ENCODE measurements at places on chromosomes 13 and 19. TPM values are rescaled to one million over a fixed set of nuclear protein-coding genes. Genes with fewer than 3 reads are reported as not detected.

The LRFN3 gene
- 14.0 TPM for total RNA-seq

The SULT2B1 gene
- 1.1 TPM for total RNA-seq

DNA sequence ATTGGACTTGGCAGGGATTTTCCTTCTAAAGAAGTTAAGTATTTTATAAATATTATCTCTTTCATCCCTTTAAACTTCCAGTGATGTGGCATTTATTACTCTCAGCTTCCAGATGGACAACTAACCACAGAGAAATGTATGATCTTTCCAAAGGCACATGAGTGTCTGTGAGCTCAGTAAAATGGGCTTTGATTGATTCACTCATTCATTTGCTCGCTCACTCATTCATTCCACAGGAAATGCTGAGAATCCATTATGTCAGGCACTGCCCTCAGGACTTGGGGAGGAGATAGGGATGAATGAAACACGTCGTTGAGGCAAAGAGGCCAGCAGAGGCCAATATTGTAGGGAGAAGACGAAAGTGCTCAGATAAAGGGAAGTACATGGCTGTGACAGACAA lies 359.3 kb downstream of the EFNB2 start:
- DNase-seq, result no peak

DNA sequence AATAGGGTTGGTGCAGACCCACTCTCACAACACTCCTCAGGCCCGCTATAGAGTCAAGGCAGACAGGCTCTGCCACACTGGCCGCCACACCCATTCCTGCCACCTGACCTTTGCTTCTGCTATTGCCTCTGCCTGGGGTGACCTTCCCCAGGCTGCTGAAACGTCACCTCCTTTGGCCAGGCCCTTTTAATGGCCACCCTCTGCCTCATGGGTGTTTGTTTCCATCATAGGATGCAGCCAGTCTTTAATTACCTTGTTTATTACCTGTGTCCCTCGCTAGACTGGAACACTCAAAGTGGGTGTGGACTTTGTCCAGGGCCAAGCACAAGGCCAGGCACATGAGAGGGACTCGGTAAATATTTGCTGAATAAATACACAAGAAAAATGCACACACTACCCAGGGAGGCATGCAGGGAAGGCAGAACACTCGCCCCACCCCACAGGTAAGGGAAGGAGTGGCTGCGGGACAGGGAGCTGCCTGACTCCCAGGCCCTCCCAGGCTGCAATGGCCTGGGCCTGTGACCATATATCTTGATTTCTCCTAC lies 3.2 kb downstream of the LSM4 start:
- DNase-seq, result peak; percentile 88

GRCh38 chr13:71515744-71516038 lies 351.3 kb downstream of the DACH1 start:
- no peak for DNase-seq
